ENCODE measurements at places on chromosomes 3 and 15. TPM values are rescaled to one million over a fixed set of nuclear protein-coding genes. Genes with fewer than 3 reads are reported as not detected.

The KLHL18 gene
- 24.2 TPM for total RNA-seq

The POLR2M gene
- total RNA-seq = 35.3 TPM

The PGBD4 gene
- total RNA-seq = 0.76 TPM

The TMEM207 gene
- total RNA-seq = not detected

The CELF6 gene
- not detected for total RNA-seq

The SEMA6D gene
- total RNA-seq = 0.92 TPM

The GPR149 gene
- total RNA-seq = not detected

The DZIP1L gene
- 2.4 TPM for total RNA-seq

The ATOSA gene
- total RNA-seq = 44.1 TPM

The DNASE1L3 gene
- 2.7 TPM for total RNA-seq

The CLDN18 gene
- total RNA-seq = not detected

The SKOR1 gene
- 0.08 TPM for total RNA-seq

The RLBP1 gene
- not detected for total RNA-seq

The SLC15A2 gene
- 3.8 TPM for total RNA-seq

The GOLGA8T gene
- not detected for total RNA-seq

The CKMT1A gene
- 63.2 TPM for total RNA-seq

The THAP10 gene
- total RNA-seq = 1.4 TPM

Measured in esophagus mucosa (tissue), 1 donor.